SK-MEL-5 (cell line): ENCODE measurements at places on chromosomes 1 and 21.

DNA sequence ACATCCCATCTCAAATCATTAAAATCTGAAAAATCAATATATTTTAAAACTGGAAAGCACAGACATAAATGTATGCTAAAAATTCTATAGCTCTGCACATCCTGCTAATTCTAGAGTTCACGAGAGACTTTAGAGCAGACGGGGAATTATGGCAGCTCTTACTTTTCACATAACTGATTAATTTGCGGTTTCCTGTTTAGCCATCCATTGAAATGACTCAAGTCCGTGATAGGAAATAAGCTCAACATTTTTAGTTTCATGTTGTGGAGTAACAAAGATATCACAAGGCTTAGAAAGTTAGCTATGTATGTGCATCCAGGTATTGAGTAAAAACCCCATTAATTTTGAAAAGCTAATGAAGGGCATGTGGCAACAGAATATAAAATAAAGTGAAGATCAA is 123.2 kb downstream of the SMYD2 start:
- no peak for DNase-seq

DNA sequence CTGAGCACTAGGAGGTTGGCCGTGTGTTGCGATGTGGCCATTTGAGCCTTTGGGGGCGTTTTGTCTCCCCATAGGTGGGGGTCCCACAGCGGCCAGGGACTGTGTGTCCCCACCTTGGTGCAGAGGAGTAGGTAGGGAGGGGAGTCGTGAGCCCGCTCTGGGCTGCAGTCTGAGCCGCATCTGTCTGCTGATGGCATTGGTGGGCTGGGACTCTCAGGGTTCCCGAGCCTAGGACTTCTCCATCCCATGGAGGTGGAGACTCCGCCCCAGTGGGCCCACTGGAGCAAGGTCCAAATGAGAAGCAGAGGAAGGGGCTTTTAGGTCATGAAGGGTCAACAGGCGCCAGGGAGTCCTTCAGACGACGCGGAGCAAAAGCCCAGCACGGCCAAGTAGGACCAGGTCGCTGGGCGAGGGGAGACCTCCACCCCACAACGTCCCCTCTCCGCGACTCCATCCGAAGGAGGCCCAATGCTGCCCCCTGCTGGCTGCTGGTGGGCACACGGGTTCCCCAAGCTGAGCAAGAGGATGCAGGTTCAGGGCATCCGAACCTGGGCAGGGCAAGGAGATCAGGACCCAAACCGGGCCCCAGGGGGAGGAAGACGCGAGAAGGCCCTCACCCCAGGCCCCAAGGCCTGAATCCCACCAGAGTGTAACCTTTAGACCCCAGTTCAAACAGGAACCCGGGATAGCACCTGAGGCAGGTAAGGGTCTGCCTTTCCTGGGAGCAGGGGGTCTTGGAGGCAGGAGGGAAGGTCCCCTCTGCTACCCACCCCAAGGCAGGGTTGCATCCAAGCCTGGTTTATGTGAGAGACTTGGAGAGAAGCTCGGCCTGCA is 14.9 kb downstream of the TTC34 start:
- DNase-seq = peak; percentile 53

GRCh38 chr1:20307026-20307425 is 16.4 kb downstream of the VWA5B1 start:
- DNase-seq = no peak

DNA sequence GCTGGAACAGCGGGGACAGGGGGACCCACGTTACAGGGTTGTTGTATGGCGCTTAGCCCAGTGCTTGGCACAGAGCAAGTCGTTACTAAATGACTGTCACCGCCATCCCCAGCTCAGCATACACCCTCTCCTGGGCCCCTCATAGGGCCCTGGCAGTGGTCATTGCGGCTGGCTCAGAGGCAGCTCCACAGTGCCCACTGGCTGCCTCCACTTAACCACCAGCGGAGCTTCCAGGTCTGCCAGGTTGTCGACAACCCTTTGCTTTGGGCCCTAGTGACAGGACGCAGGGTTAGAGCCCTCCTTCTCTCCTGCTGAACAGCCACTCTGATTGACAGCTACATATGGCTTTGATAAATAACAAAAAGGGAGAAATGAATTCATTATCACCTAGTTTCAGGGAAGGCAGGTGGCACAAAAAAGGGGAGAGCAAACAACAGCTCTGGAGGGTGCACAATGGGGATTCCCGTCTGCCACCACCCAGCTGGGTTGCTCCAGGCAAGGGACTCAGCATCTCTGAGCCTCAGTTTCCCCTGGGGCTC is 4.8 kb downstream of the EFHD2 start:
- DNase-seq = no peak

DNA sequence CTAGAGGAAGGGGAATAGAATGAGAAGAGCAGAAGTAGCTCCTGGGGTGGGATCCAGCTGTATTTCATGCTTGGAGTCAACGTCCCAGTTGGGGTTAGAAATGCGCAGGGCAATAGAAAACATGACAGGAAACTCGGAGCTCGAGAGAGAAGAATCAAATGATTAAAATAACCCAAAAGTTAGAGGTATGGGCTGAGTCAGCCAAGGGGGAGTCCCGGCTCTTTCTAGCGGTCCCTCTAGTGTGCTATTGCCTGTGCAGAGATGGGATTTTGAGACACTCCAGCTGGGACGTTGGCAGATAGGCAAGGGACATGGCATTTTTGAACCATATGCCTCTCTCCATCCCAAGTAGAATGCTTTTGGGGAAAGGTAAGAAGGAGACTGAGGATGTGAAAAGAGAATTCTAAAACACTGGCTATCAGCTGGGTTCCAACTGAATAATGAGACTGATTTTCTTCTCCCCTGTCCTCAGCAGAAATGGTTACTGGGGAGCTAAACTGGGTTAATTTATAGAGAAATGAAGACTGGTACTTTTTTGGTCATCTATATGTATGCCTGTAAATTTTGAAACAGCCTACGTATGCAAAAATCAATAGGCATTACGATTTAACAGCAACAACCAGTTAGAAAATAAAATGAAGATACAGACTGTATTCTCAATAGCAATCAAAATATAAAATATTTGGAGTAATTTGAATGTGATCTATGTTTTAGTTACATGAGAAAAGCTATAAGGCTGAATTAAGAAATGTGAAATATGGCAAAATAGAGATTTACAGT is 7.0 kb upstream of the VPS26C start:
- DNase-seq = no peak

DNA sequence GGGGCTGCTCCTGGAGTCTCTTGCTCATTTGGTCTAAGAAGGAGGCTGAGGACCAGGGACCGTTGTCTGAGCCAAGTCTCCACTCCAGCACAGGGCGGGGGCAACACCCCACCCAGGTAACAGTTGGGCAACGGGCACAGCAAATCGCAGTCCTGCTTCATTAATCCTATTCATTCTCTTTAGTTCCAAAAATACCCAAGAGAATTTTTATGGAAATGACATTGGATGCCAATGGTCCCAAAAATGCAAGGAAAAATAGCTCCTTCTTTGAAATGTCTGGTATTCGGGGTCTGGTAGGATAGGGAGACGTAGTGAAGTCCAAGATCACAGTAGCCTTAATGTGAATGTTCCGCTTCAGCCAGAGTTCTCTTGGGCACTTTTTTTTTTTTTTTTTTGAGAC is 74.0 kb downstream of the ATP5PO start:
- no peak for DNase-seq

GRCh38 chr1:175192630-175193526 is at the start of gene KIAA0040:
KIAA0040 (minus strand) TSS chr1:175192776; CDS start chr1:175161013, 31,763 bp downstream.
- DNase-seq = peak; percentile 43

GRCh38 chr1:26281091-26281958 is 1.4 kb downstream of the SH3BGRL3 start:
- no peak for DNase-seq

DNA sequence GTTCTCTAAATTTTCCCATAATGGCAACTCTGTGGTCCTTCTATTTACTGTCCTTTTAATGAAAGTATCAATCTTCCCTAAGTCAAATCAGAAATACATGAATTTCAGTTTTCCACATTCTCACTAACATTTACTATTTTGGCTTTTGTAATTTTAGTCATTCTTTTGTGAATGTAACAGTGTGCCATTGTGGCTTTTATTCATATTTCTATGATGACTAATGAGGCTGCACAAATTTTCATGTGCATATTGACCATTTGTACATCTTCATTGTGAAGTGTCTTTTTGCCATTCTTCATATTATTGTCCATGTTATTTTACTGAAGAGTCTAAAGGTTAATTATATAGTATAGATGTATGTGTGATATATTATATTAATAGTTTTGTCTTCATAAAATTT is 431.0 kb upstream of the BRINP3 start:
- no peak for DNase-seq

DNA sequence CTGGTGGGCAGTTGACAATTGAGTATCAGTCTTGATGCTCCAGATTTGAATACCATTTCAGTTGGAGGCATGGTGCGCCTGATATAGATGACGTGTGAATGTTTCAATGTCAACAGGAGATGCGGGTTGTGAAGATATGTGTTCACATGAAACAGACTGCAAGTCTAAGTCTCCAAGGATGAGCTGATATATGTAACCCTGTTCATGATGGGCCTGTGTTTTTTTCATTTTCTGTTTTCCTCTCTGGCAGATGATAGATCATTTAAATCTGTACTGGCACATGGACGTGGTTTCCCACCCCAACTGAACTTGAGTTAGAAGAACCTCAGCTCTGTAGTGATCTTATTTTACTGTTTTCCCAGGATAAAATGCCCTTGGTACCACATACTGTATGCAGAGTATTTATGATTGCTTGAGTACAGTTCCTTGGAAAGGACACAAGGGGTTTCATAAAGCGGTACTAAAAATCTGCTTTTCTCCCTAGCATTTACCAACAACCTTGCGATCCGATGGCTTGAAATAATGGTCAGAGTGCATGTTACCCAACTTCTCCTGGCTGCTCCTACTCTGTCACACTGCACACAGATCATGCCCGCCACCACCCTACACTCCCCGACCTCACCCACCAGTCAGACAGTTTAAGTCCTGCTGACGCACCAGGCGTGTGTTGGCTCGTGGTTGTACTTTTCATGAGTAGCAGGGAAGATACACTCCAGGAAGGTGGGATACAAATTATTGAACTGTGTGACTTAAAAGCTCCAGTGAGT is 131.1 kb downstream of the NFIA start:
- no peak for DNase-seq

- peak; percentile 36 for DNase-seq
Observed at GRCh38 chr1:29243871-29244200, 7.5 kb downstream of the PTPRU start.

- DNase-seq = no peak
Observed at GRCh38 chr1:155741908-155742307, 53.0 kb downstream of the DAP3 start.

DNA sequence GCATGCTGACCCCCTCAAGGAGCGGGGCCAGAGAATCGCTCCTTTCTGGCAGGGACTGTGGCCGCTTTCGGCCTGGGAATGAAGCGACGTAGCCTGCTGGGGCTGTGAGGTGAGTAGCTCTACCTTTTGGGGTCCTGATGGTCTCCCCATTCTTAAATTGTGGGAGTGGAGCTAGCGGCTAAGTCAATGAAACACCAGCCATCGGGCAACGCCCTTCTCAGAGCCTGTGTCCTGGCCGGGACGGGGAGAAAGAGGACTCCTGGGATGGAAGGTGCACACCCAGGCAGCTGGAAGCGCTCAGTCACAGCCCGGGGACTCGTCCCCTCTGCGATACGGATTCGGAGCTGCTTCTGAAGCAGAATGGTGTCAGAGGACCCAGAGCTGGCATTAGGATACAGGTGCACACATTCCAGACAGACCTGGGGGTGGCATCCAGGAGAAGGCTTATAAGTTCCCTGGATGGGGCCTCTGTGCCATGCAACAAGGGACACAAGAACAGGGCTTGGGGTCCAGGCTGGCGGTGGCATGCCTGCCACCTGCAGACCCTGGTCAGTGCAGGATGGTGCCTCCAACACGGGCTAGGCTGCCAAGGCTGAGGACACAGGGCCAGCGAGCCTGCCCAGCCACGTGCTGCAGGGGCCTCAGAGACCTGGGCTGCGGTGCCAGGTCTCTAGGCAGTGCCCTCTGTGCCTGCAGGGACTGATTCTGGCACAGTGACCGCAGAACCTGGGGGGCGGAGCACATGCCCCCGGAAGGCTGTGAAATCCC is 945 bp upstream of the WNT9A start:
- DNase-seq = no peak

DNA sequence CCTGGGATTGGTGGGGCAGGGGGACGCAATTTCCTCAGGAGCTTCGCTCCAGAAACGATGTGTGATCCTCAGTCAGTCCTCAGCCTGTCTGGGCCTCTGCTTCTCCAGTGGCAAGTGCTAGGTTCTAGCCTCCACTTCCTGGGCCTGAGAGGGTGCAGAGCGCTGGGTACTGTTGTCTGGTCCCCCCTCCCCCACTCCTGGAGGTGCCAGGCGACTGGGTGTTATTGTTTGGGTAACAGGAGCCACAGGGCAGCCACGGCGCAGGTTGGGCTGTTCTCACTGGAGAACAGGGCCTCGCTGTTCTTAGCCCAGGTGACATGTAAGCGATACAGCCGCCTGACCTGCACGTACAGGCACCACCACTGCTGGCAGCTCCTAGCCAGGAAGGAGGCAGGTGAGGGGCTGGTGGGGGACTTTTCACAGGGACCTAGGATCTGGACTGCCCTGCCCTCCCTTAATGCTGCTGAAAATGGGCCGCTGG is 2.1 kb downstream of the RPS6KA1 start:
- DNase-seq = no peak
